ENCODE measurements at places on chromosomes 12 and 14.

GRCh38 chr12:88431246-88431645, 149.0 kb downstream of the KITLG start:
- DNase-seq = no peak

GRCh38 chr12:103909811-103910210, 20.4 kb upstream of the HSP90B1 start:
- DNase-seq = no peak

DNA sequence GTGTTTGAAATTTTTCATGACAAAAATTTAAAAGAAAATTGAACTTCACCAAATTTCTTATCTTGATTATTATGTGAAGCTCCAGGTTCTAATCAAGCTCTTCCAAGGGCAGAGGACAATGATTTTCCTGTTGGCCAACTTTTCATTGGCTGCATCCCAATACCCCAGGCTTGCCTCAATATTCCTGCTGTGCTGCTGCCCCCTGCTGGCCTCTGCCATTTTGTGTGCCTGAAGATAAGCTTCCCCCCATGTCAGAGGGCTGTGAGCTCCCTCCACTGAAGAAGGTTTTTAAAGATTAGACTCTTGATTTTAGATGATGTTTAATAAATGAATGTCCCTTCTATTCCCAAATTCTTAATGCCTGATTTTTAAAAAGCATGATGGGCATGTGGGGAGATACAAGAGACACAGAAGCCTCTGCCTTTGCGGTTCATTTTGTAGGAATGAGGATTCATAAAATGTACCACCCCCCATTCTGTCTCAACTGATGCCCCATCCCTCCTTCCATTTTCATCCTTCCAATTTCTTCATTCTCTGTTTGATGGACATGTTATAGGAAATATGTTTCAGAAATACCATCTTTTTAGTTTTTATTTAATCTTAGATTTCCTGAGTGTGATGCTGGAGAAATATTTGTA, 76.7 kb upstream of the RGS6 start:
- peak; percentile 2 for DNase-seq

DNA sequence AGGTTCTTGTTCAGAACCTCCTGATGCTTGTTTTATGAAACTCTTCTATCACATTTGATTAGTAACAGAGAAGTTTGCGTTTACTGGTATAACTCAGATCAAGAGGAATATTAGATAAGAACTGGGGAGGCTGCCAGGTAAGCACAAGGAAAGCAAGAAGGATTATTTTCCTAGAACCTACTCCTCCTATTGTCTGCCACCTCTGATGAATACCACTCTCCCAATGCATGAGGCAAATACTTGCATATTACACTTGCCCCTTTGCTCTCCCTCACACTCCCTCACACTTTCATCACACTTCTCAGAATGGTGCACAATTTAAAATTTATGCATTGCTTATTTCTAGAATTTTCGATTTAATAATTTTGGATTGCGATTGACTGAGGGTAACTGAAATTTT, 43.6 kb downstream of the LIN7A start:
- DNase-seq = no peak

DNA sequence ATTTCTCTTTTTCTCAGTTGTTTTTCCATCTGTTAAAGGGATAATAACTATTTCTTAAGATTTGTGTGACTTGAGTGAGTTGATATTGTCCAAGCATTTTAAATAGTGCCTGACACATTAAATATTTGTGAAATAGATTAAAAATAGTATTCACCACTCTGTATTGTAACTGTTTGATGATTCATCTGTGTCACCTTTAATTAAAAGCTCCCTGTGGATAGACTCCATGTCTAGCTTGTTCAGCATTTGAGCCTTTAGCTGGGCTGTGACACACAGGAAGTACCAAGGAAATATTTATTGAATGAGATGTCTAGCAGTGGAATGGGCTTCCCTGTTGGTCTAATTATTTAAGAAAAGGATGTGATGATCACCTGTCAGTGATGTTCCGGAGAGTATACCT, 1.8 kb upstream of the GLIPR1L2 start:
- no peak for DNase-seq

GRCh38 chr14:72142328-72142727, 210.1 kb downstream of the RGS6 start:
- DNase-seq = no peak

GRCh38 chr14:68627868-68628604, 164.8 kb downstream of the ZFP36L1 start:
- DNase-seq = peak; percentile 24

GRCh38 chr12:54590978-54591591, 2.6 kb upstream of the PPP1R1A start:
- no peak for DNase-seq

DNA sequence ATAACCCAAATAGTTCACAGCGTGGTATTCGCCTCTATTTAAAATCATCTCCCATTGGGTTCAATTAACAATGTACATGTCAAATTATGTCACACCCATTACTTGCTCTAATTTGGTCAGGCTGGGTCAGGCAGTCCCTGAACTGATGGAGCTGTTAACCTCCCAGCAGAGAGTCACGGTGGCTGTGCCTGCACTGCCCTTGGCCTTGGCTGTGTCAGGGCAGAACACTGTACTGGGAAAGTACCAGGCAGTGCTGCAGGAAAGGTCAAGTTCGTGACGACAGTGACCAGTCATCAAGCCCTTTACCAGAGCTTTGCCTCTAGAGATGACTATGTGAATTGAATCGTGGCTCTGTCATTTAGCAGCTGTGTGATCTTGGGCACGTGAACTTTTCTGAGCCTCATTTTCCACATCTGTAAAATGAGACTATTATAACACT, 100.0 kb downstream of the ARF6 start:
- no peak for DNase-seq

DNA sequence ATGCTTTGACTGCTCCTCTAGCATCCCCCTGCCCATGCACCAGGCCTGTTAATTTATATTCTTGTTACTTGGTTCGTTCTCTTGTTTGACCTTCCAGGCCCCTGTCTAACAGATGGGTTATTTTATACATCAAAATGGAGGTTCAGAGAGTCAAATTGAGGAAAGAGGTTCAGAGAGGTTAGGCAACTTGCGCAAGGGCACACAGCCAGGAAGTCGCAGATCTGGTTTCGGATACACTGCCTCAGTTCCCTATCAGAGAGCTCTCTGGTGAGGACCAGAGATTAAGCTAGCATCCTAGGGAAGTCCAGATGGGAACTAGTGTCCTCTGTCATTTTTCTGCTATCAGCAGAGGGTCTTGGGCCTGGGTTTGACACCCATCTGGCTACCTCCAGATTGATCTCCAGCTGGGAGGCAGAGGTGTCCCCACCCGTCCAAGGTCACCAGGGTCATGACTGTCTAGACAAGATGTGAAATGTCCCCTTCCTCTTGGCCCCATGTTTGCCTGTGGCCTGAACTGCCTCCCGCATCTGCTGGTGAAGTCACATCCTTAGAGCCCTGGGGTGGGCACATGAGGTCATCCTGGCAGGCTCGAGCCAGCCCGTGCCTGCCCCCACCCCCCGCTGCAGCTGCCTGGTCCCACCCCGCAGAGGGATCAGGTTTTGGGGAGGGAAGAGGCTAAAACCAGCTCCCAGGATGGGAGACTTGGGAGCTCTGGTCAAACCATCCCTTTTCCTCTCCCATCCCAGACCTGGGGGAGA, 84.3 kb upstream of the NCOR2 start:
- DNase-seq = no peak
